ENCODE measurements at places on chromosomes 11 and 22.

GRCh38 chr11:298406-299065 is 790 bp downstream of the IFITM5 start:
- DNase-seq, result no peak

DNA sequence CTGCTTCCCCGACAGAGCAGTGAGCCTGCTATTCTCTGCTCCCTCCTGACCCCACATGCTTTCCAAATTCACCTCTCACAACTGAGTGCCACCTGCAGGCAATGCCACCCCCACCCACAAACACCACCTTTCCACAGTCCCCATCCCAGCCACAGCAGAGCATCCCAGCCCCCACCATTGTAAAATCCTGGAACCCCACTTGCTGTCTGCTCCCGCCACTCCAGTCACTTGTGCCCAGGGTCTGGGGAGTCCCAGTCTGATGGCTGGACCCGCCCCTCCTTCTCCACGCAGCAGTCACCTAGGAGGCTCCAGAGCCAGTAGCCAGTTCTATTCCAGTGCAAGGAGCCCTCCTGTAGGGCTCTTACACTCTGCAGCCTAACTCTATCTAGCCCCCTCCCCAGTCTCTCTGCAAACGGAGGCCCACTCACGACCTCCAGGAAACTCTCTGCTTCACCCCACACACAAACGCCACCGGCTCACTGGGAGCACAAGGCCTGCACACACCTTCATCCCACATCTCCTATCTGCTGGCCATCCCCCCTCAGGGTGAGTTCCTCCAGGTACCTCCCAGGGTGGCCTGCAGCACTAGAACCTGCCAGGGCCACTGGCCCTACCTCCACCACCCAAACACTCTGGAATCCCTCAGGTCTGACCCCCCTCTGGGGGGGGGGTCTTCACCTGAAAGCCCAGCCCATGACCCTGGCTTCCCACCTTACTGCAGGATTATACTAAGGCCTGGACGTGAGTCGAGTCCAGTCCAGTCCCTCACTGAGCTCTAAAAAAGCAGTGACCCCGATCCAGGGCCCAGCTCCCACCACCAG is 1.4 kb downstream of the GNB1L start:
- no peak for DNase-seq

DNA sequence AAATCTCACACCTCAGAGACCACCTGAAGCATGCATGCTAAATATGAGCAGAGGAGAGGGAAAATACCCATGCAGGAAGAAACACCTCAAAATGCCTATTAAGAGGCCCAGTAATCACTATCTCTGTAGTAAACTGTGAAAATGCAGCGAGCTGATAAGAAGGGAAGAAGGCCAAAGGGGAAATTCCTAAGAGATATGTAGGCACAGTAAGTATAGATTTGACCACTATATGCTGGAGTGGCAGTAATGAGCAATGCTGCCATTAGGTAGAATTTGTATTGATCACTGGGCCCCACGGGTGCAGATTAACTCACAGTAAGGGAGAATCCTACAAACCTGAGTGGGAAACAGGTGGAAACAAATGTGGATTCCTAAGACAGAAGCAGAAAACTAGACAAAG is 1813.1 kb upstream of the RAG2 start:
- no peak for DNase-seq

DNA sequence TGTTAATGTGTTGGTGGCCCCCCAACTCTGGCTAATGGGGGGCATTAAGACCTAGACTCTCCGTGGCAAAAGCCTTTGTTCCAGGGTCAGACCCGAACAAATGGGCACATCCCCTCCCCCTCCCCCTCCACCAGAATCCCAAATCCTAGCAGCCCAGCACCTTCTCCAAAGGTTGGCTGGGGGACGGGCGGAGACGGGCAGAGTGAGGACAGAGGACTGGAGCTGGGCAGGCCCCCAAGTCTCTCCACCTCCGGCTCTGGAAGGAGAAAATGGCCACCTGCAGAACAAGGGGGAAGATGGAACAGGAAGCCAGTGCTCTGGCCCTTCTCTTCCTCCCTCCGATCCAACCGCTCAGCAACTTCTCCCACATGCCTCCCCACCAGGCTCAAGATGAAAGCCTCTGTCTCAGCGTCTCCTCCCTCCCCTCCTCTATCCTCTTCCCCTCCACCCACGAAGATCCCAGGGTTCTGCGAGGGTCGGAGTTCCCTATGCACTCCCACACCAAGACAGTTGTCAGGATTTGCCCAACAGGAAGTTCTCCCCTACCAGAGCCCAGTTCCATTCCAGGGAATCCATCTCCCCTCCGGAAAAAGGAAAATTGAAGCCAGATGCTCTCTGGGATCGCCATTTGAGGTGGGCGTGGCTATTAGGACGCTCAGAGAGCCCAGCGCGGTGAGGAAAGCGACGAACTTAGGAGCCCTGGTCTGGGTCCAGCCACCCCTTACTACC is 20.1 kb downstream of the ADA2 start:
- DNase-seq, result no peak

All from activated CD8-positive, alpha-beta memory T cell treated with anti-CD3 and anti-CD28 coated beads for 1 hour (primary cell).